ENCODE measurements at places on chromosomes 11 and 22.

DNA sequence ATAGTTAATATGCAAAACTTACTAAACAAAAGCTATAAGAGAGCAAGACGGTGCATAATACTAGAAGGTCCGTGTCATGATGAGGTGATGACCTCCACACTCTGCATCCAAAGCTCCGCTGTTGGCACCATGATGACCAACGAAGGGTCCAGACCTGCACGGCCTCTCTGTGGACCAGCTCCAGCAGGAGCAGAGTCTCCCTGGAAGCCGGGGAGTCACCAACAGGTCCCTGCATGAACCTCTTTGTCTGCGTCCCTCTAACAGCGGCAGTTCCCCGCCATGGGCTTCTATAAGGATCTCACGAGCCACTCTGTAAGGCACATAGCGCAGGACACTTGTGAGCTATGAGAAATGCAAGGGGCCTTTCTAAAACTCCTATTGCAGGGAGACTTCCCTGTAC lies 517.3 kb downstream of the BRD1 start:
- DNase-seq: no peak

DNA sequence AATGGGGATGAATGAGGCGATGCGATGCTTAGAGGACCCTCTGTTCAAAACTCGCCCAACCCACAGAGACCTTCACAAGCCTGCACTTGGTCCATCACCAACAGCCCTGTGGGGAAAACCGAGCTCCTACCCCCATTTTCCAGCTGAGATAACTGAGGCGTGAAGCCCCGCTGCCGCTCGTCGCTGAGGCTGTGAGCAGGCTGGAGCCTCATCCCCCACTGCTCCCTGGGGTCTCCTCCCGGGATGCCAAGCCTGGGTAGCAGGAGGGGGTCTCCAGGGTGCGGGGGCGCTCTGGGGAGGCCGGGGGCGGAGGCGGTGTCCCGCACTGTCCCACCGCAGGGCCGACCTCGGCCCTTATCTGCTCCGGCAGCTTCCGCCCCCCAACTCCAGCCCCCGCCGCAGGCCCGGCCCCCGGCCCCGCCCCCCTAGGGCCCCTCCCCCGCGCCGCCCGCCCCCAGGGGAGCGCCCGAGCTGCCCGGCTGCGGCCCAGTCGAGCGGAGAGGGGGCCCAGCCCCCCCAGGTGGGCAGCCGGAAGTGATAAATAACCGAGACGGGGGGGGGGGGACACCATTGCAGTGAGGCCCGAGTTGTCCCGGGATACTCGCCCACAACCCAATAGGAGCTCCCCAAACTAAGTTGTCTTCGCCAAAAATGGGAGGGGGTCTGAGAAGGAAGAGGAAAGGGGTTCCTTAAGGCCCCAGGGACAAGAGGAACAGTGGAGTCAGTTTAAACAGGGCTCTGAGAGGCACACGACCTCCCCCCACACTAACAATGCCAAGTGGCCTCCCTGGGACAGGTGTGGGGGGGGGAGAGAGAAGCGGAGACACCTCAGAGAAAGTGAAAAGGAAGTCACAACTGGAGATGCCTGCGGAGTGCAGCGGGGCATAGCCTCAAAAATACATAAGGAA lies 8.3 kb upstream of the SLC39A13 start:
- DNase-seq: peak; percentile 16

GRCh38 chr11:94533696-94534630 lies 9.8 kb upstream of the FUT4 start:
- no peak for DNase-seq

- no peak for DNase-seq
Measured at GRCh38 chr11:125239585-125240560, 75.3 kb downstream of the PKNOX2 start.

DNA sequence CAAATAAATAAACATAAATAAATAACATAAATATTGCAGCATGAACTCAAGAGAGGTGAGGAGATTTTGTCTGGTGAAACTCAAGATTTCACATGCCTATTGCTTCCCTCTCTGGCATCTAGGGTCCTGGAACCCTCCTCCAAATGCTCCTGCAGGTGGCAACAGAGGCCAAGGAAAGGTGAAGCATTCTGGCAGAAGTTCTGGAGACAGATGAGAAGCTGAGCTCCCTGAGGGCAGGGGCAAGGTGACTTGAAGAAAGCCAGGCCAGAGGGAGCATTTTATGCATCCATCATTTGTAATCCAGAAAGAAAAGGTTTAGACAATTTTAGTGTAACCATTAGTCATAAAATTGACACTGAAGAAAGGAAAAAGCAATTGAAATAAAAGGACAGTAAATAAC lies 64.9 kb downstream of the ENDOD1 start:
- no peak for DNase-seq

GRCh38 chr22:29083933-29084591 lies 11.2 kb downstream of the KREMEN1 start:
- no peak for DNase-seq

DNA sequence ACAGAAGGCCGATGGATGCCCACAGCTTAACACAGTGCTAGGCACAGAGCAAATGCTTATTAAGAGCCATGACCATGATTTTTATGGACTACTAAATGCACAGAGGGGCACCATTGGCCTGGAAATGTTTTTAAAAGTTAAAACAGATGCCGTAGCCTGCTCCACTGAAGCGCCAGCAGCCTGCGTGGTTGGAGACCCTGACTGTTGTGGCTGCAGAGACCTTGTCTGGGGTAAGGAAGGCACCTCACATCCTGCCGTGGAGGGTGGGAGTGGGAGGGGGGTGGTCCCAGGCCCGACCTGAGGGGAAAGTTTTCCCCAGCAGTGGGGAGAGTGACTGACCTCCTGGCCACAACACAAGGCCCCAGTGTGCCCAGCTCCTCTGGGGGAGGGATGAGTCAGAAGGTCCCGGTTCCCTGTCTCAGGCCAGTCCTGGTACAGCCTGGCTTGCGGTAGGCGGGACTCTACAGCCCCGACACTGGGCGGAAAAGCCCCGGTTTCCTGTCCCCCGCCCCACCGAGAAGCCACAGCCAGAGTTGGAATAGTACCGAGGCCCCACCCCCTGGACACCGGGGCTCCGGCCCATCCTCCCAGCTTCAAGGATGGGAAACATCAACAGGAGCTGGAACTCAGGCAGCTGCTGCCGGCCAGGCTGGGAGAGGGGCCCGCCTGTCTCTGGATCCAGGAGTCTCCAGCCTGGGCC lies 7.0 kb downstream of the CHST1 start:
- no peak for DNase-seq

DNA sequence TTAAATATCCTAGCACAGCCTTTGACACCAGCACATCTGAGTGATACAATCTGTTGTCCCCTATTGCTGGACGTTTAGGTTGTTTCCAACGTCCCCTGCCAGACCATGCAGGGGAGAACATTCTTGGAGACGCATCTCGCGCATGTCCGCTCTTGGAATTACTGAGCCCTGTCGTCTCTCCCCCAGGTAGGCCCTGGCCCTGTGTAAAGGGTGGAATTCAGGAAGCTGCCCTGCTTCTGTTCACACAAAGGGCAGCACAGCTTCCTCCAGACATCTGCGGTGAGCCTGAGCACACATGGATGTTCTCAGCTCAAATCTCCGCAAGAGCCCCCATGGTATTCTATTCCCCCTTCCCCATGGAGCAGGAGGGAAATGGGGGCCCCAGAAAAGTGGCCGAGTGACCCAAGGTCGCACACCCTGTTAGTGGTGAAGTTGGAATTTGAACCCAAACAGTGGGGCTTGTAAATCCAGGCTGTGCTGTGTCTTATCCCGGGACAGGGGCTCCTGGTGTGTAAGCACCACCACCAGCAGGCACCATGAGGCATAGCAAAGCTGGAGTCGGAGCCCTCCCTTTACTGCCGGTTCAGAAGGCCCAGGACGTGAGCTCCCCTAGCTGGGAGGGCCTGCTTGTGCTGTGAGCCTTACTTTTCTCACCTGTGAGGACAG lies 5.0 kb upstream of the FGF19 start:
- DNase-seq: no peak

GRCh38 chr22:31120230-31120629 lies 2.5 kb upstream of the INPP5J start:
- DNase-seq: no peak

GRCh38 chr11:124625504-124626168 lies 3.0 kb downstream of the TBRG1 start:
- DNase-seq: no peak

DNA sequence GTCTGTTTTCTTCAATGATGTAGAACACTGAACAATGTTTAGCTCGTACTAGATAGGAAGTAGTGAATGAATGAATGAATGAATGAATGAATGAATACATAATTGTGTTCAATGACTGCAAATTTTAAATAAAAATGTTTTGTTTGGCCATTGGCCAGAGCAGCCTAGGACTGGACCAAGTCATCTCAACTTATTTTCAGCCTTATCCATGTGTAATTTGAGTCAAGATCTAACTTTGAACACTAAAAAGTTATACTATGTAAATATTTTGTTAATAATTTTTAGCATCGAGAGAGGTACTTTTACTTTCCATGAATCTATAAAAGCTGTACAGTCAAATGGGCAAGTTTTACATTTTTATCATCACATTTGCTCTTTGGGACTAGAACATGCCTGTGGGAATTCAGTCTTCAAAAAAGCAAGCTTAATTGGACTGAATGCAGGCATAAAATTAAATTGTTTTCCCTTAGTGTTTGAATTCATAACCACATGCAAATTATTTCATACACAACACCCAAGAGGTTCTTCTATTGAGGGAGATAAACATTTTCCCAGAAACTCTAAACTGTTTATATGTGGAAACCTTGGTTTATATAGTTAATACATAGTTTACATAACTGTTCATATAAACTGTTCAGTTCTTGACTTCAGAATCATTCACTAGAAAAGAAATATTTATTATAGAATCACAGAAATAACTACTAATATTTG lies 222.1 kb upstream of the ANO3 start:
- no peak for DNase-seq

DNA sequence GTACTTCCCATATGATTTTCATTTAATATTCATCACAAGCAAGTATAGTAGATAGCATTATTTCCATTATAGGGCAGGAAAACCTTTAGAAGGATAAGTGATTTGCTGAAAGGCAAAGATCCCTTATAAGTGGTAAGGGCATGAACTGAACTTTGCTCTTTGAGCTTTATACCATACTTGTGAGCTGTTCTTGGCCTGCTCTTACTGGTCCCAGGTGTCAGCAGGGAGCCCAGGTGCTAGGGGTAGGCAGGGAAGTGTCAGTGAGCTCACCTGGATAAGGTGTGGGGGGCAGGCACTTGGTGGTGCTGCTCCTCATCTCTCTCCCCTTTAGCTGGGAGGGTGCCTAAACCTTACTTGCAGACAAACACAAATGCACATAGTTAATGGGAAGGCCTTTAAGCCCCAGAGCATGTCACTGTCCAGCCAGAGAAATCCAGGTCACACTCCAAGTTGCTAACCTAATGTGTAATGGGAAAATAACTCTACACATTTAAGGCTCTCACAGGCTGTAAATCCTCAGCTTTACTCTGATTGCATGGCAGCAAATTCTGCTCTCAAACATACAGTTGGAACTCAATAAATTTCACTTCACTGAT lies 114.4 kb downstream of the PLEKHA7 start:
- DNase-seq: no peak

DNA sequence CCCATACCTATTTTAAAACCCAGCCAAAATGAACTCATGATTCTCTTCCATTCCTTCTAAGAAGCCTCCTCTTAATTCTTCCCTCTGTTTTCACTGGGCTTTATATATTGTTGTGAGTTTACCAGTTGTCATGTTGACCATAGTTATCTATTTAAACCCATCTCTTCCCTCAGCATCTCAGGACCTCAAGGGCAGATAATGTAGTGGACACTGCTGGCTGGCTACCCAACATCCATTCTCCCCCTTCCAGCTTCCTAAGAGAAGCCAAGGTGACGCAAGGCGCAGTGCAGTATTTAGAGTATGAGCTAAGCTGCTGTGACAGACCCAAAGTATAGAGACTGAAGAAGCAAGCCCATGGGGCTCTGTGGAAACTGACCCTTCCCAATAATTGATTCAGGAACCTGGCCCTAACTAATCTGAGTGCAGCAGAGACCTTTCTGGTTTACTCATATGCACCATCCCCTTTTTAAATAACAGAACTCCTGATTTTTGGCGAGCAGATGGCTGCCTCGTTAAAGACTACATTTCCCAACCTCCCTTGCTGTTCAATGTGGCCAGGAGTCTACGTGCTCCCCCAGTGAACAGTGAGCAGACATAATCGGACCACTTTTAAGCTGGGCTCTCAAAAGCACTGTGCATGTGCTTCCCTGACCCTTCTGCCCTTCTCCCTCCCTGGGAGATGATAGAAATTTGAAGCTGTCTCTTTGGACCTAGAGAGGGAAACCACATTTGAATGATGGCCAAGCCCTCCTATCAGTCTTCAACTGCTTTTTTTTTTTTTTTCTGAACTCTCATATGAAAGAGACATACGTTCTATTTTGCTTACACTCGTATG lies 28.1 kb upstream of the CREB3L1 start:
- no peak for DNase-seq

DNA sequence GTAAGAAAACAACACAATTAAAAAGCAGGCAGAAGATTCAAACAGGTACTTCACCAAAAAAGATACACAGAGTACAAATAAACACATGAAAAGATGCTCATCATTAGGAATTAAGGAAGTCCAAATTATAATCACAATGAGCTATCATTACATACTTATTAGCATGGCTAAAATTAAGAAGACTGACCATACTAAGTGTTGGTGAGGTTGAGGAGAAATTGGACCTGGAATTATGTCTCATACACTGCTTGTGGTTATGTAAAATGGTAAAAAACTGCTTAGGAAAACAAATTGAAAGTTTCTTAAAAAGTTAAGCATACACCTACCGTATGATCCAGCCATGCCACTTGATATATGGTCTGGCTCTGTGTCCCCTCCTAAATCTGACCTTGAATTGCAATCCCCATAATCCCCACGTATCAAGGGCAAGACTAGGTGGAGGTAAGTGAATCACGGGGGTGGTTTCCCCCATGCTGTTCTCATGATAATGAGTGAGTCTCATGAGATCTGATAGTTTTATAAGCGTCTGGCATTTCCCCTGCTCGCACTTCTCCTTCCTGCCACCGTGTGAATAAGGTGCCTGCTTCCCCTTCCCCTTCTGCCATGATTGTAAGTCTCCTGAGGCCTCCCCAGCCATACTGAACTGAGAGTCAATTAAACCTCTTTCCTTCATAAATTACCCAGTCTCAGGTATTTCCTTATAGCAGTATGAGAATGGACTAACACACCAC lies 4.8 kb downstream of the SAAL1 start:
- no peak for DNase-seq

DNA sequence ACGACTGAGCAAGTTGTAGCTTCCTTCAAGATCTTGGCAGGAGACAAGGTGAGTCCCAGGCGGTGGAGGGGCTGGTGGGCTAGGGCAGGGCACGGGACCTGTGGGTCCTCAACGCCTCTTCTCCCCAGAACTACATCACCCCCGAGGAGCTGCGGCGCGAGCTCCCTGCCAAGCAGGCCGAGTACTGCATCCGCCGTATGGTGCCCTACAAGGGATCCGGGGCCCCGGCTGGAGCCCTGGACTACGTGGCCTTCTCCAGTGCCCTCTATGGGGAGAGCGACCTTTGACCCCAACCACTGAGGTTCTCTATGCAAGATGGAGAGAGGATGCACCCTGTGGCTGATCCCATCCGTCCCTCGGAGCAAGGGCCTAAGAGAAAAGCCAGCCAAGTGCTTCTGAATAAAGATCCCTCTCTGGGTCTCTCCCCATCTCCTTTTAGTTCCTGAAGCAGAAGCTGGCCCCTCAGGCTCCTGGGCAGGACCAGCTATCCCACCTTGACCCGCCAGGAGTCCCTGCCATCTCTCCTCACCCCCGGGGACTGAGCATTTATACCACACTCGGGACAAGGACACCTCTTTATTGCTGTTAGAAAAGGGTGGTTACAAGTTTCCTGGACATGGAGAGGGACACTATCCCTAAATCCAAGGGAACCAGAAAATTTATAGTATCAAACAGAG lies 5.4 kb downstream of the CTSF start:
- no peak for DNase-seq

- no peak for DNase-seq
Measured at GRCh38 chr22:48908547-48908946, 919.1 kb downstream of the BRD1 start.

- no peak for DNase-seq
Measured at GRCh38 chr22:41383085-41383484, 1.3 kb downstream of the TEF start.

Measured in stimulated activated CD8-positive, alpha-beta memory T cell treated with anti-CD3 and anti-CD28 coated beads, Interleukin-4, amount 100 ng/mL, for 1 hour (primary cell).